ENCODE measurements at places on chromosomes 3 and 15.

GRCh38 chr3:188993181-188993580 is 178.6 kb upstream of the TPRG1 start:
- DNase-seq: no peak

GRCh38 chr3:12870942-12871341 is 29.6 kb upstream of the RPL32 start:
- DNase-seq: peak; percentile 68

- DNase-seq: no peak
These were observed 680.5 kb downstream of the MECOM start for GRCh38 chr3:168983046-168983445.

DNA sequence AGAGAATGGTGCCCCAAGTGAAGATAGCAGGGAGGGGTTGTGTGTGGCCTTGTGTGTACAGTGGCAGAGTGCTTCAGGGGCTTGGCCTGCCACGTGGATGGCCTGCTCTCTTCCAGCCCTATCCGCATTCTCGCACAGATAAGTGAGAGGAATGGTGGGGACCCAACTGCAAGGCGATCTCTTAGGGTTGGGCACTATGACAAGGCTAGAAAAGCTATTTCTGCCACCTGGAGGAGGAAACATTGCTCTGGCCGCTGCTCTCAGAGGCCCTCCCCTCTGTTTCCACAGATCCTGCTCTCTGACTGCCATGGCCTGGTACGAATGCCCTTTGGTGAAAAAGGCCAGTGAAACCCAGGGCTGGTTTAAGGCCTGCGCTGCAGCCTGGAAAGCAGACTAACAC is 20.6 kb downstream of the EEFSEC start:
- no peak for DNase-seq
